ENCODE measurements at places on chromosomes 11 and 22.
A peak's percentile ranks its signal among the peaks of the same experiment; 100 is the strongest.

GRCh38 chr11:21930408-21930807 lies 262.5 kb upstream of the ANO5 start:
- DNase-seq, result no peak

- DNase-seq, result no peak
These were observed 64.6 kb downstream of the AMOTL1 start for GRCh38 chr11:94832604-94833235.

GRCh38 chr22:37060801-37061610 lies 9.5 kb downstream of the KCTD17 start:
- DNase-seq, result no peak

DNA sequence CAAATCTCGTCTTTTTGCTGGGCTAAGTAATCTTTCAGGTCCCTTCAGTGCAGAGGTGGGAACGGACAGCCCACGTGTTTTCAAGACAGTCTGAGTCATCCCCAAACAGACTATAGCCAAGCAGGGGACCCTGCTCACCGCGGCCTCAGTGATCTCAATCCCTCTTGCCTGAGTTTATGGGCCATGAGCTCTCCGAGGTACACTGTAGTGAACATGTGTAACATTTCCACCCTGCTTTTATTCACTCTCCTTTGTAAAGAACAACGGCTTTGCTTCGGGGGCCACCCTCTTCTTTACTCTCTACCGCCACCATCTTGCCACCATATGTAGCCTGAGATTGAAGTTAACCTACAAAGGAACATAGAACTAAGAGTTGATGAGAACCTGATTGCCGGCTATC lies 11.5 kb upstream of the KCTD14 start:
- DNase-seq, result no peak

DNA sequence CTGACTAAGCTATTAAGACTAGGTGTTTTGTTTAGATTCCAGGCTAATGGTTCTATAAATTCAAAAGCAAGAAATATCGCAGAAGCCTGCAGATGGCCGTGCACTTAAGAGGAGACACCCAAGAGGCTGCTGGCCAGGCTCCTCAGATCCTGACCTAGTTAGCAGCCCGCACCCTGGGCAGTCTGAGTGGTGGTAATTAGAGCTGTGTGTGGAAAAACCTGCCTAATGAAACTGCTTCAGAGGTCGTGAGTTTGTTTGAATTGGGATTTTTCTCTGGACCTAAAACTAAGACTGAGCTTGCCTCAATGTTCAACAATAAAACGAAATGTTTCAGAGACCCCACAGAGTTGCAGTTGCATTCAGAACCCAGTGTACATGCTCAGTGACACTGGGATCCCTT lies 627.7 kb downstream of the OPCML start:
- no peak for DNase-seq

GRCh38 chr22:42630901-42631602 lies 9.3 kb downstream of the ATP5MGL start:
- no peak for DNase-seq

DNA sequence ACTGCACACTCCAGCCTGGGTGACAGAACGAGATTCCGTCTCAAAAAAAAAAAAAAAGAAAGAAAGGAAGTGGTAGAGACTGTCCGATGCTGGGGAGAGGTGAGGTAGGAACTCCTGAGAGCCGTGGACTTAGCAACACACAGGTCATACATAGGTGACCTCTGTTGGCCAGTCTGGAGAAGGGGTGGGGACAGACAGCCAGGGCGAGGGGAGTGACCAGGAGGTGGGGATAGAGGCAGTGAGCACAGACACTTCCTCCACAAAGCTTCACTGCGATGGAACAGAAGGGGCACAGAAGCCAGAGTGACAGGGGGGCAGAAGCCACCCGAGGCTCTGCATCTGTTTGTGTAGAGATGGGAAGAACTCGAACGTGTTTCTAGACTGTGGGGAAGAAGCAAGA lies 47.1 kb downstream of the MYH9 start:
- no peak for DNase-seq

- DNase-seq, result no peak
These were observed 77.4 kb upstream of the CRYBB3 start for GRCh38 chr22:25122136-25122764.

GRCh38 chr11:75925785-75926164 lies 110.8 kb downstream of the UVRAG start:
- DNase-seq, result no peak

- DNase-seq, result peak; percentile 52
These were observed 36.0 kb downstream of the PRCP start for GRCh38 chr11:82864268-82864667.

DNA sequence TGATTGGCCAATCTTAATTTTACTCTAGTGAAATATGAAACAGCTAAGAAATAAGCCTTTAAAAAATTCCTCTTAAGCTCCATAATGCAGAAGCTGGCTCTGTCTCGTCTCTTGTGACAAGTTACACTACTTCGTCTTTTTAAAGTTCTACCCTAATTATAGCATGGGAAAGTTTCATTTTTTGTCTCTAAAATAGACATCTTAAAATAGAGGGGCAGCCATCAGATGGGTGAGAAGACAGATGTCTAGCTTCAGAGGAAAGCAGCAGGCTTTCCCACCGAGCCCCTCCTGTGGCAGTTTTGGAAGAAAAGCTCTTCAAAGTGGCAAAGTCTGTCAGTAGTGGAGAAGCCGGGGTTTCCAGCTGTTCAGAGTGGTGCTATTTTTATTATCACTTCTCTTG lies 39.5 kb downstream of the XRRA1 start:
- no peak for DNase-seq

DNA sequence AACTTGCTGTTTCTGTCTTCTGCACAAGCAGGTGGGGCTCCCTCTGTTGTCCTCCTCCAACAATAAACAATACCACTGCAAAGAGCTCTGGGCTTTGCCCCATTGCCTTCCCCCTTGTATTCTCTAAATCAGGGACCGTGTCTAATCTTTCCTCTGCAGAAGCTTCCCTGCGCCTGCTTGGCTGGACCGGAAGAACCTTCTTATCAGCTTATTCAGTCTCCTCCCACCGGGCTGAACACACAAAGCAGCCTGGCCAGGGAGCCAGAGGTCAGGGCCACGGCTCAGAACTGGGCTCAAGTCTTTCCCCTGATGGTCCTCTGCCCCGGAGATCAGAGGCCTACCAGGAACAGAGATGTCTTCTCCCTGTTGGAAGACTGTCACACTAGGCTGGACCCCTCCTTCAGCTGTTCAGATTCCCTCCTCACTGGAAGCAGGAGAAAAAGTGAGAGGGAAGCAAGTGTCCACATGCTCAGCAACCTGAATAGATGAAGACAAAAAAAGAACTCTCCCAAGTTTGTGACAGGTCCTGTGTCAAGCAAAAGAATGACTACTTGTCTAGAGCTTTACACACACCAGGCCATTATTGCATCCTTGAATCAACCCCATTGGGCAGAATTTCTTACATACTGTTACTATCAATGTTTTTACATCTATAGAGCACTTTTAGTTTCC lies 63.7 kb downstream of the RAB30 start:
- no peak for DNase-seq

GRCh38 chr11:86179646-86180064 lies 64.9 kb upstream of the EED start:
- no peak for DNase-seq

DNA sequence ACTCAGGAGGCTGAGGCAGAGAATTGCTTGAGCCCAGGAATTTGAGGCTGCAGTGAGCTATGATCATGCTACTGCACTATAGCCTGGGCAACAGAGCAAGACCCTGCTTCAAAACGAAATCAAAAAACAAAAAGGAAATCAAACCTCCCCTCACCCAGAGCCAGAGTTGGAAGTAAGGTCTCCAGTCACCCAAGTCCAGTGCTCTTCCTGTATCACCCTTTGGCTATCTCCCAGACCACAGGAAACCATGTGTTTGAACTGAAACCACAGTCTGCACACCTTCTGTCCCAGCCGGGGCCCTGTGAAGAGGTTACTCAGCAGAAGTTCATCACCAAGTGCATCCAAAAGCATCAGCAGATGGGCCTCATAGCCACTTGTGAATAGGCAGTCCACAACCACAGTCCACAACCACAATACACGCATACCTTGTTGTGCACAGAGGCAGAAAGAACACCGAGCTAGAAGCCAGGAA lies 4.6 kb downstream of the MYH9 start:
- peak; percentile 66 for DNase-seq

GRCh38 chr11:114683007-114683406 lies 4.7 kb downstream of the NXPE2 start:
- DNase-seq, result no peak

DNA sequence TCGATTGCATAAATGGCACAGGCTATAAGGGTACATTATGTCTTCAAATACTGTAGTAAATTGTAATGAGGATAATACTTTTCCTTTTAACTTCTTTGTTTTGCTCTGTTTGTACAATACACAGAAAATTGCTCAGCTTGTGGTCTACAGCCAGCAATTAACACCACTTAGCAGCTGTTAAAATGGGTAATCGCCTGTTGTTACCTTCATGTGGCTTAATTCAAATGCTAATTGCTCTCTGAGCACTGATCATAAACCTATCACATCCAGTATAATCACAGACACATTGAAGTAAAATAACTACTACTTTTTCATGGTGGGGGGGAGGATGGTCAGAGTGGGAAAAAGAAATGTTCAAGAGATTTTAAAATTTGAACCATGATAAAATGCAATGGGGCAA lies 1164.1 kb upstream of the CNTN5 start:
- DNase-seq, result no peak

GRCh38 chr22:47458348-47458747 lies 695.9 kb downstream of the TBC1D22A start:
- no peak for DNase-seq

- no peak for DNase-seq
These were observed 18.8 kb upstream of the SUN2 start for GRCh38 chr22:38774496-38775166.

DNA sequence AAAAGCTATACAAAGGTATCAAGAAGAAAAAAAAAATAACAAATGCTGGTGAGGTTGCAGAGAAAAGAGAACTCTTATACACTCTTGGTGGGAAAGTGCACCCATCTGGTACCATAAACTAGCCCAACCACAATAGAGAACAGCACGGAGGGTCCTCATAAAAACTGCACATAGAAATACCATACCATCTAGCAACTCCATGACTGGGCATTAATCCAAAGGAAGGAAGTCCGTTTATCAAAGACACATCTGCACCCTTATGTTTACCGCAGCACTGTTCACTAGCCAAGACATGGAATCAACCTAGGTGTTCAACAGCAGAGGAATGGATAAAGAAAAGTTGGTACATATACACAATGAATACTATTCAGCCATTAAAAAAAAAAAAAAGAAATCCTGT lies 10.8 kb upstream of the CLDN5 start:
- no peak for DNase-seq

- no peak for DNase-seq
These were observed 320.1 kb downstream of the OPCML start for GRCh38 chr11:133212201-133212600.

DNA sequence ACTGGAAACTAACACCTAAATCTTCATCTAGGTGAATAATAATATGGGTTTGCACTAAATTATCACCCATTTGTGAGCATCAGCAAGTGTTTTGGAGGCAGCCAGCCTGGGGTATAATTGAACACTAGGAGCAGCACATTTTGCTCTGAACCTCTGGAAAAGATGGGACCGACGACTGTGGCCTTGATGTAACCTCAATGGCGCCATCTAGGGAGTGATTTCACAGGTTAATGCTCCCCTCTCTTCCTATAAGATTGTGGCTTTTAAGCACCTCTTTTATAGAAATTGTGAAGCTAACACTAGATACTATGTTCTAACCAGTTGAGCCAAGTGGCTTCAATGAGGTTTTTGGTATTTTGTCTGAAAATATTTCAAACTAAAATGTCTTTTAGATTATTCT lies 203.7 kb downstream of the NELL1 start:
- no peak for DNase-seq

DNA sequence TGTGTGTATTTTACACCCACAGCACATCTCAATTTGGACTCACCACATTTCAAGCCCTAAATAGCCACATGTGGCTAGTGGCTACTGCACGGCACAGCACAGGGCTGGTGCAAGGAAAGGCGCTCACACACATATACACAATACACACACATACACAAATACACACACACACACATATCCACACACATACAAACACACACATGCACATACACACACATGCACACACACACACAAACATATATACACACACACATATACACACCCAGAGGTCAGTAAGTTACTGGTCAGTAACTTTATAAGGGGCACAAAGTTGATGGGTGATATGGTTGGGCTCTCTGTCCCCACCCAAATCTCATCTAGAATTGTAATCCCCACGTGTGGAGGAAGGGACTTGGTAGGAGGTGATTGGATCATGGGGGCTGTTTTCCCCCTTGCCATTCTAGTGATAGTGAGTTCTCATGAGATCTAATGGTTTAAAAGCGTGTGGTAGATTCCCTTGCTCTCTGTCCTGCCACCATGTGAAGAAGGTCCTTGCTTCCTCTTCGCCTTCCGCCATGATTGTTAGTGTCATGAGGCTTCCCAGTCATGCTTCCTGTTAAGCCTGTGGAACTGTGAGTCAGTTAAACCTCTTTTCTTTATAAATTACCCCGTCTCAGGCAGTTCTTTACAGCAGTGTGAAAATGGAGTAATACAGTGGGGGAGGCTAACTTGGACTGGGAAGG lies 37.6 kb upstream of the DKK3 start:
- no peak for DNase-seq

DNA sequence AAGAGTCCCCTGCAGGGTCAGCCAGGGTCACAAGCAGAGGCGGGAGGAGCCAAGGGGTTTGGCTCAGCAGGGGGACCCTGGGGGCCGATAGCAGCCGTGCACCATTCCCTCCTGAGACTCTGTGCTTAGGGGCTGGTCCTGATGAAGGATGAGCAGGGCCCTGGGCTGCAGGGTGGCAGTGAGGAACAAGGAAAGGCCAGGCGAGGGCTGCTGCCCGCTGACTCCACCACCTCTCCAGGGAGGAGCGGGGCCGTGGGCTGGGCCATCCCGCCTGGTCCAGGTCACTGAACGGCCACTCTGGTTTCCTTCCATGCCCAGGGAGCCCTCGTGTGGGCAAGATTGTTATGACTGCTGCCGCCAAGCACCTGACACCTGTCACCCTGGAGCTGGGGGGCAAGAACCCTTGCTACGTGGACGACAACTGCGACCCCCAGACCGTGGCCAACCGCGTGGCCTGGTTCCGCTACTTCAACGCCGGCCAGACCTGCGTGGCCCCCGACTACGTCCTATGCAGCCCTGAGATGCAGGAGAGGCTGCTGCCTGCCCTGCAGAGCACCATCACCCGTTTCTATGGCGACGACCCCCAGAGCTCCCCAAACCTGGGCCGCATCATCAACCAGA lies 9.2 kb upstream of the NDUFS8 start:
- no peak for DNase-seq

DNA sequence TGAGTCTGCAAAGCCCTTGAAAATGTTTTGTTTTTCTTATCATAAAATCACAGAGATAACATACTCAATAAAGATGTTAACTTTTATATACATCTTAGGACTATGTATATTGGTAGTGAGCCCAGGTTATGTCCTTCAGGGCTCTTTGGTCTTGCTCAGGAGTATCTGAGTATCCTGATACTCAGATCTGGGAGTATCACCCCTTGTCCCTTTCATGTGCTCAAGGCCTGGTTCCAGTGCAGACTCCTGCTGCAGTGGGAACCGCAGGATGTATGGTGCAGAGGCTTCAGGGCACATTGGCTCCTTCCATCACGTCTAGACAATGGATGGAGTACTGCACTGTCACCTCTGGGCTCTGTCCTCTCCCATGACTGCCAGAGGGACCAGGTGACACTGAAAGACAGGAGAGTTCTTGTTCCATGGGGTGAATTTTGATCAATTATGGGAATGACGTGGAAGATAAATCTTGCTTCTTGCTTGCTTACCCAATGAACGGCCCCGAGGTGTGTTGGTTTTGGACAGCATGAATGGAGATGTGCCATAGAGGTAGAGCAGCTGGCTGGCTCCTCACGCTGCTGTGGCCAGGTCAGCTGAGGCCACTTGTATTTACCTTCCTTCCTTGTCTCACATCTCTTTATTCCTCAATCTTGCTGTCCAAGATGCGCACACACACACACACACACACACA lies 215.5 kb downstream of the ARHGAP42 start:
- no peak for DNase-seq

Measured in CD4-positive, alpha-beta T cell treated with Interleukin-17A for 4 hours (primary cell).